Stimulated activated naive CD8-positive, alpha-beta T cell treated with anti-CD3 and anti-CD28 coated beads, Interleukin-15, Interleukin-2, amounts not matched to agents 100 U/mL and 50 U/mL, for 24 hours (primary cell): ENCODE measurements at places on chromosomes 6 and 20.

DNA sequence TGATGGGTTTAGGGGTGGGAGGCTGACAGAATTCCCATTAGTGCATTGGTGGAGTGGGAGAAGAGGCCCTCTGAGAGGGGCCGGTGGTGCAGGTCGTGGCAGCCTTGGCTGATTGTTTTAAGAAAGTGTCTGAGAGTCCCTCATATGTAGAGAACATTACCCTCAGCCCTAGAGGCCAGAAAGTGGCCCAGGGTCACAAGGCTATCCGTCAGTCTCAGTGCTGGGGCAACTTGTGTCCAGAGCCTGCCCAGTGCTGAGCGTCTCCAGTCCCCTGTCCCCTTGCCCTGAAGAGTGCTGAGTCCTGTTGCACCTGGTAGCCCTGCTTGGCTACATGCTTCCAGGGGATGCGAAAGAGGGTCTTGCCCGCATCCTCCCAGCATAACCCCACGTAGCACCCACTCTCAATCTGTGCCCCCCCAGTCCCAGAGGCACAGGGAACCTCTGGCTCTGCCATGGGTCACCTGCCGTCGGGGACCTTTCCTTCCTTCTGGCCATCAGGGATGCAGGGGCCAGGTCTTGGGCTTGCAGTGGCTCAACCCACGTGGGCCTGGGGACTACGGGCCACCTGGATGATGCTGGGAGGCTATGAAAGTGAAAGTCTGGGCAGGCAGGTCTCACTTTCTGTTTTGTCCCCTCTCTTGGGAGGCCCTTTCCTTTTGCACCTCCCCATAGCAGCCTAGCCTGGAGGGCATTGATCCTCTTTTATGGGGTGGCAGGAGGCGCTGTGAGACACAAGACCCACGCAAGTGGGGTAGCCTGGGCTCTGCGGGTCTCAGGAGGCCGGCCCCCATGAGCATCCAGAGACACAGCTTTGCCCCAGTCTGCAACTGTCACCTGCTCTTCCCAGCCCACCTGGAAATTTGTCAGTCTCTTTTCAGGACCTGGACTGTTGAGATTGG, 12.2 kb downstream of the DUSP15 start:
- DNase-seq = no peak

DNA sequence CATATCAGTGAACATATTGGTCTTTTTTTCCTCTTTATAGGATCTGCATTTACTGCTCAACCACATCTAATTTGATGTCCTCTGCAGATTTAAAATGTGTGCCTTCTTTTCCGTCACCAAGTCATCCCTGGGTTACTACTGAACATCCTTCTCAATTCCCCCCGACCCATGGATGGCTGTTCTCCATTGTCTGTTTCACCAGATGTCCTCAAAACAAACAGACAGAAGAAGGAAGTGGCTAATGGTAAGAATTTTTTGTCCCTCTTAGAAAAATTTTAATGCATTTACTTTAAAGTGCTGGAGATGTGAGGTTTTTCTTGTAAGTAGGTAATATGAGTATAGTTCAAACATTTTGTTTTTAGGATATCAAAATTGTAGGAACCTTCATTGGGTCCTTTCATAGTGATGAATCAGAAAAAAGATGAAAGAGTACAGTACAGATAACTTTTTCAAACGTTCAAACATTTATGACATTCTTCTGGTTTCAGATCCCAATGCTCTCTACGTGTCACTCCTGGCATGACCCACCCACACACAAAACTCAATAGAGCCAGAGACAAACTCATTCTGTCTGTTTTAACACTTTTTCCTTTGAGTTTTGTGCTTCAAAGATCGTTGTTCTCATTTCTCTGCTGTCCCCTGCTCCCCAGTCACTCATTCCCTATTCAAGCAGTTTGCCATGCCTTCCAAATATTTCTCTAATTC, 276.4 kb downstream of the PRL start:
- DNase-seq = no peak

GRCh38 chr20:49859011-49859410, 46.4 kb downstream of the SLC9A8 start:
- no peak for DNase-seq

- no peak for DNase-seq
These were observed 57.0 kb downstream of the TNFAIP3 start for GRCh38 chr6:137923866-137924653.

DNA sequence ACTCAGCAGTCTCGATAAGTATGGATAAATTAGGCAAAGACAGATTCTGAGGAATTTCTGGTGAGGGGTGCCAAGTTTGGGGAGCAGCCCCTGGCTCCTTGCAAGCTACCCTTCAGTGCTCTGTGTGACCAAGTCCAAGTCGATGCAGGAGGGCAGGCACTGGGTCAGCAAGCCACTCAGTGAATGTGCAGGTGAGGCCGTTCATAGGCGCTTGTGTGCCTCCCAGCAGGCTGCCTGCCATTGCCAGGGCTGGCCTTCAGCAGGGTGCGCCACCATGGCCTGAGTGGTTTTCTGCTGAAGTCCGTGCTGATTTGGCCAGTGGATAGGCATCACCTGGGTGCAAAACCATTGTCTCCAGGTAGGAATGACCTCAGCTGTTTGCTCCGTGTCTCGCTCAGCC, 3.3 kb upstream of the GNRH2 start:
- no peak for DNase-seq

GRCh38 chr6:37059344-37060194, 54.1 kb downstream of the FGD2 start:
- peak; percentile 27 for DNase-seq

- no peak for DNase-seq
These were observed 114.9 kb downstream of the FOXC1 start for GRCh38 chr6:1724616-1725015.

DNA sequence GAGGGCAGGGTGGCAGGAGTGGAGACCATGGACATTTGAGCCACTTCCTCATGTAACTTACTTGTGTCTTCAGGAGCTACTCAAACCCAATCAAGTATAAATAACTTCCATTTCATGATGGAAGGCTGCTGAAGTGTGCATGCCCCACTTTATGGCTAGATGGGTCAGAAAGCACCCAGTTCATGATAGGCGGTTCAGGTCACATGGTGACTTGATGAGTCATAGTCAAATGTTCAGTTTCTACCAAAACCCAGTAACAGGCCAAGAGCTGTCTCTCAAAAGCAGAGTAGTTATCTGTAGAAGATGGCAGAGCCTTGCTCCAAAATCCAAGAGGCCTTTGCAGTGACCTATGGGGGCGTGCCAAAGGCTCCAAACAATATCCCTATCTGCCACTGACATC, 133.7 kb upstream of the TENT5A start:
- DNase-seq = no peak

DNA sequence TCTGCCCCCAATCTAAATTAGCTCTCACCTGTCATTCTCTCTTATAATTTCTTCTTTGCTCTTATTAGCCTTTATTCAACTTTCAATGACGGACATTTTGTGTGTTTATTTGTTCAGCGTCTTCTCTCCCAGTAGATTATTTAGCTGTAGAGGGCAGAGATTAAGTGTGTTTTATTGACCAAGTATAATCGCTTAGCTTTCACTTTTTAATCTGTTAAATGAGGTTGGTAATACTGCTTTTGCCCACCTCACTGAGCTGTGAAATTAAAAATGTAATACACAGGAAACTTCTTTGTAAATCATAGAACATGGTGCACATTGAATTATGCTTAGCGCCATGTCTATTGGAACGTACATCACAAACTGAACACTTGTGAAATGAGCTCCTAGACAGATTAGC, 3.5 kb upstream of the CCN6 start:
- DNase-seq = no peak

GRCh38 chr6:145241039-145241438, 494.3 kb downstream of the EPM2A start:
- no peak for DNase-seq

DNA sequence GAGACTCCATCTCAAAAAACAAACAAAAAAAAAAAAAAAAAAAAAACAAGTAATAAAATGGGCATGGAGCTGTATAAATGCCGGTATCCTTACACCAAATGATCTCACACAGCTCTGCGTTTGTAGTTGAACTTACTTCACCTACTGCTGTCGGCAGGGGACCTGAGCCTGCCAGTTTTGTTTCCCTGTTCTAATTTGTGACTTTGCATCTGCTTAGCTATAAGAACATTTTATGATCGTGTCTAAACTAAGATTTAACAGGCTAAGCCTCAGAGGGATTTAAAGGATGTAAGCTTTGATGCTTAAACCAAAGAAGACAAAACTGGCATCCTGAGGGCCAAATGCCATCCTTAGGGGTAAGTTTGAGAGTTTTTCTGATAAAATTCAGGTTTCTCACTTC, 58.7 kb downstream of the GCNT2 start:
- DNase-seq = no peak

DNA sequence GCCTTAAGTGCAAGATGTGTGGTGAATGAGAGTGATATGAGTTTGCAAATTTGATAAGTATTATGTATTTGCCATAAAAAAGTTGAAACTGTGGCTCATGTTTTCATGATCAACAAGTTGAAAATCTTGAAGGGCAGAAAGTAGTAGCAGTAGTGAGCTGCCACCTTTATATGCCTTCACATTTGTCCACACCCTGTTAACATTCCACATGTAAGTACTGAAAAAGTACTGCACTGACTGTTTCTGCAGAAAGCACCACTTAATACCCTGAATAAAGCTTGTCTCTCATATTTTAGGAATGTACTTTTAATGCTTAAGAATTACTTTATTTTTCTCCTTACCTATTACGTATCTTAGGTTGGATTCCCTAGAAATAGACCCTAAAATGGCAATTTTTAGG, 45.9 kb downstream of the FLRT3 start:
- DNase-seq = no peak

DNA sequence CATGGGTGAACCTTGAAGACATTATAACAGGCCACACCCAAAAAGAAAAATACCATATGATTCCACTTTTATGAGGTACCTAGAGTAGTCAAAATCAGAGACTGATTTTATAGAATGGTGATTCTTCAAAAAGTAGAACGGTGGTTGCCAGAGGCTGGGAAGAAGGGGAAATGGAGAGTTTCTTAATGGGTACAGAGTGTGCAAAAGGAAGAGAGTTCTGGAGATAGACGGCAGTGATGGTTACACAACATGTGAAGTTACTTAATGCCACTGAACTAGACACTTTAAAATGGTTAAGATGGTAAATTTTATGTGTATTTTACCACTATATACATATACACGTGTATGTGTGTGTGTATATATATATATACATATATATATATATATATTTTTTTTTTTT, 80.8 kb downstream of the PRND start:
- no peak for DNase-seq

- peak; percentile 16 for DNase-seq
These were observed 9.7 kb upstream of the CEP43 start for GRCh38 chr6:166989427-166990032.

- no peak for DNase-seq
These were observed 31.7 kb downstream of the C6orf58 start for GRCh38 chr6:127608554-127609270.

GRCh38 chr6:74069089-74069581, 373.1 kb downstream of the CD109 start:
- DNase-seq = no peak

- no peak for DNase-seq
These were observed 47.5 kb upstream of the PROKR2 start for GRCh38 chr20:5364136-5364821.

GRCh38 chr20:2798814-2799213, 1.6 kb downstream of the CPXM1 start:
- DNase-seq = no peak

GRCh38 chr6:89530982-89531381, 98.0 kb downstream of the ANKRD6 start:
- no peak for DNase-seq

DNA sequence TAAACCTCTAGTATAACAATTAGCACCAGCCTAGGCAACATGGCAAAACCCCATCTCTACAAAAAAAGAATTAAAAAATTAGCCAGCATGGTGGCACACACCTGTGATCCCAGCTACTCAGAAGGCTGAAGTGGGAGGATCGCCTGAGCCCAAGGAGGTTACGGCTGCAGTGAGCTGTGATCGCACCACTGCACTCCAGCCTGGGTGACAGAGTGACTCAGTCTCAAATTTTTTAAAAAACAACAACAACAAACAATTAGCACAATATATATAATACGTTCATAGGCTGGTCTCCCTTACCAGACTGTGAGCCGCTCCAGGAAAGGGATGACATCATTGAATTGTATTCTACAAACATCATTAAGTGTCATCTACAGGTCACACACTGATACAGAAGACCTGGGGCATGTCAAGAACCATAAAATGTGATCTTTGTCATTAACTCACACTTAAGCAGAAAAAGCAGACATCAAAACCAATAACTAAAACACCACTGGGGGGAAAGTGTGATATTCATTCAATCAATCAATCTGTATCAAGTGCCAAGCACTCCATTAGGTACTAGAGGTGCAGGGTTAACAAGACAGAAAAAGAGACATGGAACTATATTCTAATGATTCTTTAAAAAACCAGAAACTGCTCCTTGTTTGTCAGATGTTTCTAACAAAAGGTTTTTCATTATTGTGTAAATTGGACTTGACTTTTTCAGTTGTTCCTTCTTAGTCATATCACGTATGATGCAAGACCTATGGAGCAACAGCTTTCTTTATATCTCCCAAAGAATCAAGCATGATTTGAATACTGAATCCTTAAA, 17.8 kb downstream of the MAP3K5 start:
- no peak for DNase-seq

DNA sequence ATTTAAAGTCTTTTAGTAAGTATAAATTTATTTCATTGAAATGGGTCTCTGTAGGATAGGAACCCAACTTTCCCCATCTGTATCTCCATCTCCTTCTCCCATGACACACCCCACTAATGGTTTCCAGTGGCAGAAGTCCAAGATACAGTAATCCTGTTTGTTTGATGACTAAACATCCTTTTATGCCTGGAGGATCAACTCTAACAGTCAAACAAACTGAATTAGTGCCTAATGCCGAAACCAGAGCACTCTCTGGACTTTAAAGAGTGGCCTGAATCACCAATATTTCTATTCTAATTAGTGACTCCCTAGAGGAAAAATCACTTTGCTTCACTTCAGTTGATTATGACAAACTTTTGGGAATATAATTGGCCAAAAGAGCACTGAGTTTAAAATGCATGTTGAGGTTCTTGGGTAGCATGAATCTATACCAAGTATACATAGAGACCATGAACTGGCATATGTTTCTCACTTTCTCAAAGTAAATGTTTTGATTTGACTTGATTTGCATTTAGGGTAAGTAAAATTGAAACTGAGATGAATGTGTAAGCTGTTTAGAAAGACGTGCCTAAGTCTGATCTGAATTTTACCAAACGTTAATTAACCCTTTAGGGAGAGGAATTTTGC, 776.4 kb upstream of the NRSN1 start:
- DNase-seq = no peak

- no peak for DNase-seq
These were observed 17.9 kb downstream of the ABHD12 start for GRCh38 chr20:25372584-25373336.

DNA sequence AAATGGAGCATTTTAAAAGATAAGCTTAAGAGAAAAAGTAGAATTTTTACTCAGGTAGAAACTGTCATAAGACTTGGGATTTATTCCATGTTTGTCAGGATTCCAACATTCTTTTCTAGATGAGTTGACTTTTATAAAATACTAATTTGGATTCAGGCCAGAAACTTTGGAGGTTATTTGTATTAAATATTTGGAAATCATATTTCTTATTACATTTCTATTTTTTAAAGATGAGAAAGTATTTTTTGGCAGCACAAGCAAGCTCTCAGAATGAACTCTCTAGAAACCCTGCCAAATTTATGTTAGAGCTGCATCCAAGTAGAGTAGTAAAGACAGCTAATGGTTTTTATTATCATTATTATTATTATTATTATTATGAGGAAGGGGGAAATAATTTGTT, 1014.9 kb upstream of the GJE1 start:
- DNase-seq = no peak

GRCh38 chr6:36076178-36077063, 48.8 kb downstream of the MAPK14 start:
- no peak for DNase-seq
